ENCODE measurements at places on chromosomes 6 and 20.

- peak; percentile 89 for DNase-seq
Measured at GRCh38 chr20:24469894-24470745, 691 bp downstream of the SYNDIG1 start.

DNA sequence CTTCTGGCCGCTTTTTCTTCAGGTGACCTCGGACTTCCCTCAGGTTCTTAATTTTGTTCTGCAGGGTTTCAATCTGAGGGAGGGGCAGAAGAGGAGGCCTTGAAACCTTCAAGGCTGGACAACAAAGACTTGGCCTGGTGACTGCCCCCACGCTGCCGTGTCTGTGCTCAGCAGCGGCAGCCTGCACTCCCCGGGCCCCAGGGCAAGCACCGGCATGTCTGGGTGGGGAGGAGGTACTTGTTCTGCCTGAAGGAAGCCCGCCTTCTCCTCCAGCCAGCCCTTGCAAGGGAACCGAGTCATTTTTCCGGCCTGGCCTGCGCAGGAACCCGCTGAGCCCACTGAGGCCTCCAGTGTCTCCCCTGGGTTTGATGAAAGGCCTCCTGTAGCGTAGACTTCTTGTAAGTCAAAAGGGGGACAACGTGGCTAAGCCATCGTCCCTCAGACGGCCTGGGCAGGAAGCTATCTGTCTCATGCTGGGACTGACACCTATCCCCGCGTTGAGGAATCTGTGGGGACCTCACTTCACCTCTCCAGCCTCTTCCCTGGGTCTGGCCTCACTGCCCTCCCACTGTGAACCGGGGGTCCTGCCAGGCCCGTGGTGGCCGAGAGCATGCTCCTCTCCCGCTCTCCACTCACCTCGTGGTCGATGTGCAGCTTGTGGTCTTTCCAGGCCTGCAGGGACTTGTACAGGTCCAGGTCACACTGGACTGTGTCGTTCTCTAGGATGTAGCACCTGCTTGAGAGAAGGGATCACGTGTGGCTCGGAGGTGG, 119.9 kb downstream of the SULF2 start:
- peak; percentile 82 for DNase-seq

- no peak for DNase-seq
Measured at GRCh38 chr6:39466631-39467030, 144.1 kb upstream of the KCNK16 start.

- no peak for DNase-seq
Measured at GRCh38 chr6:144351379-144352127, 66.4 kb downstream of the UTRN start.

DNA sequence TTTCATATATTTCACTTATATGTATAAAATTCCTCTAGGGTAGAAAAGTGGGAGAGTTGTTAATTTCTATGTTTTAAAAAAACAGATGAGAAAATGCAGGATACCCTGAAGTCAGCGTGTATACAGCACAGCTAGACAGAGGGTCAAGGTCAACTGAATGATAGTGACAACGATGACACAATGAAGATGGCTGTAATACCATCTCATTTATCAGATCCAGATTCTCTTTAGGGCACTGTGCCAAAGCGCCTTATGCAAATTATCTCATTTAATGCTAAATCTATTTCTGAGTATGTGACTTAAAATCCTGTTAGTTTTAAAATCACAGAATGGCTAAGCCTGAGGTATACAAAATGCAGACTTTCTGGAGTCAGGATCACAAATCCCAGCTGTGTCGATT, 431.4 kb upstream of the RUNX2 start:
- no peak for DNase-seq

GRCh38 chr6:169883316-169883715, 131.9 kb downstream of the ERMARD start:
- no peak for DNase-seq

DNA sequence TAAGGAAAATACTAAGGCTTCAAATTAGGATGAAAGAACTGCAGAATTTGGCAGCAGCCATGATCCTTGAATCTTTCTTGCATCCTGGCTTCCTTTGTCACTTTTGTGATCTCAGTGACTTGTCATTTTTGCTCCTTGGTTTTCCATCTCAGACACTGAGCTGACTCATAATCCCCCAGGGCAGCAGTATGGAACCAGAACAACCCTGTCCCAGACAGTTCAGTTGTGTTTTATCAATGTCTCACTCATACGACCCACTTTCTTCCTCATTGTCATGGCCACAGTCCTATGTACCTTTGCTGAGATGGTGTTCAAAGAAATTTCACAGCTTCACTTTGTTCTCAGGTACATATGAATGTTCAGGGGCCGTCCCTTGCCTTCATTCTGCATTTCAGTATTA, 488.5 kb upstream of the BTBD3 start:
- no peak for DNase-seq

DNA sequence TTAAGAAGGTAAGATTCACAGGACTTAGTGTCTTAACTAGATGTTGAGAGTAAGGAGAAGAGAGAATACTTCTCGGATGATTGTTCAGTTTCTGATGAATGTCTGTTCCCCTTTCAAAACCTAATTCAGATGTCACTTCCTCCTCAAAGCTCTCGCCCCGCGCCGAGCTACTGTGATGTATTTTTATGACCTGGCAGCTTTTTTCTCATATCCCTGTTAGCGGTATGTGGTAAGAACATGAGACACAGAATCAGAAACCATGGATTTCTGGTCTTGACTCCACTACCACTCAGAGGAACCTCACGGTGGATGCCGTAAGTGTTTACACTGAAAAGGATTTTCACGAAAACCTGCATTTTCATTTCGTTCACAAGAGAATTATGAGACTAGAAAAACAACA, 48.4 kb downstream of the CEP43 start:
- no peak for DNase-seq

GRCh38 chr6:14524319-14524718, 406.7 kb downstream of the CD83 start:
- no peak for DNase-seq

GRCh38 chr6:126227833-126228702, 111.8 kb upstream of the CENPW start:
- no peak for DNase-seq

DNA sequence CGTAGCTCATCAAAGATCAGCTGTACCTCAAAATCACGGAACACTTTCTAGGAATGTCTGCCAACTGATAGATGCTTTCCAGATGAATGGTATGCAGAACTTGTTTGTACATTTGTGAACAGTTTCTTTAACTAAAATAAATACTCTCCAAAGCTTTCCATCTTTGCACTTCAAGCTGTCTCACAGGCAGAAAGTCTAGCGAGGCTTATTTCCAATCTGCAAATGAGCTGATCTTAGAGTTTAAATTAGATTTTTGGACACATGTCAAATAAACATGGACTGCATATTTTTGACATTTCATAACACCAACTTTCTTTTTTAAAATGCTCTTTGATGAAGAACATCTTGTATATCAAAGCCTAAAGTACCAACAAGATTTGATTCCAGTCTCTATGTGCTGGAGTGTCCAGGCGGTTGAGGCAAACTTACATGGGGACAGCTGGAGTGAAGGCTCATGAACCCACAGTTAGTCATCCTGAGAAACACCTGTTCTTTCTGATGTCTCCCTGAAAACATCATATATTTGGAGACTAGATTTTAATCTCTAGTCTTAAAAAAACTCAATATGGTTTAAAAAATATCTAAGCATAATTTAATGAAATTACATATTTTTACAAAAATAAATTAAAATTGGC, 268.6 kb upstream of the AGPAT4 start:
- DNase-seq, result no peak

DNA sequence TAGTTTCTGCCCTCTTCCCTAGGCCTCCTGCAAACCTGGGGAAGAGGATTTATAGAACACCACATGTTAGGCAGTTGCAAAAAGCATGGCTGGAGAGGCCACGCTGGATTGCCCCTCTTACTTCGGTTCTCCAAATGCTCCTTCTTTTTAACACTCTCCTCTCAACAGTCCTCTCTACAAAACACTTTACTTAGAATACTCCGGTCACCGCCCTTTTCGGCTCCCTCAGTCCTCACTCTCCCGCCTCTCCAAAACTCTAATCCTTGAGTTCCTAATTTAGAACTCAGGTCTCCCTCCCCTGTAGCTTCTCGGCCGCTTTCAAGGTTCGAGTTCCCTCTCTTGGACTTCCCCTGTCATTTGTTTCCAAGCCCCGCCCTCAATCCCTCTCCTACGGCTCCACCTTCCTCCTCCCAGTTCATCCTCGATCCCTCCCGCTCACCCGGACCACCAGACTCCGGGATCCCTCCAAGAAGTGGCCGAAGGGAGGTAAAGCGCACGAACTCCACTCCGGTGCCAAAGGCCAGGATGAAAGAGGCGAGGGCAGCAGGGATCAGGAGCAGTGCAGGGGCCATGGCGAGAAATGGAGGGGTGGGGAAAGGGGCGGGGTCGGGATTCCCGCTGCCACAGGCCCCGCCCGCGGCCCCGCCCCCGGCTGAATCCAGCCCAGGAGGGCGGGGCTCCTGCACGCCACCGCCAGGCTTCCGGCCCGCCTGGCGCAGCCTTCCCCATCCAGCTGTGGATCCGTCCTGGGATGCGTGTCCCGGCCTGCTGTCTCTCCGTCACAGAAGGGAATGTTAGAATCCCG, at the start of gene NRM:
TSS of gene NRM (minus strand) at position 582 of the 805 bp plus-strand sequence. CDS start at position 572, 10 bp downstream.
- DNase-seq, result peak; percentile 92

- DNase-seq, result no peak
Measured at GRCh38 chr6:145744619-145745018, 9.3 kb upstream of the EPM2A start.

DNA sequence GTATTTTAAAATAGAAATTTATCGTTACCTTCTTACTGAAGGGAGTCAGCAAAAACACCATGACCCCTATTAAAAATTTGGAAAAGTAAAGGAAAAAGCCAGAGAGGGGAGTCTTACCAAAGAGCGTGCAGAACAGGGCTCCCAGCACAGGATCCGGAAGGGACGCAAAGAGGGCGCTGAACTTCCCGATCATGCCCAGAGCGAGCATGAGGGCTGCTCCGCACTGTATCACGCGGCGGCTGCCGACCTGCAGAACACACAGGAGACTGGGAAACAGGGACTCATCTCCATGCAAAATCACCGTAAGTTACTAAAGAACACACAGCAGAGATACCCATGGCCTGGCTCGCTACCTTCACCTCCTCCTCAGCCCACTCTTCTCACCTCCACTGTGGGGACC, 138.6 kb downstream of the SLC23A2 start:
- DNase-seq, result no peak

GRCh38 chr20:5674176-5674660, 76.0 kb upstream of the SHLD1 start:
- no peak for DNase-seq

GRCh38 chr6:126181173-126181741, 158.7 kb upstream of the CENPW start:
- no peak for DNase-seq

DNA sequence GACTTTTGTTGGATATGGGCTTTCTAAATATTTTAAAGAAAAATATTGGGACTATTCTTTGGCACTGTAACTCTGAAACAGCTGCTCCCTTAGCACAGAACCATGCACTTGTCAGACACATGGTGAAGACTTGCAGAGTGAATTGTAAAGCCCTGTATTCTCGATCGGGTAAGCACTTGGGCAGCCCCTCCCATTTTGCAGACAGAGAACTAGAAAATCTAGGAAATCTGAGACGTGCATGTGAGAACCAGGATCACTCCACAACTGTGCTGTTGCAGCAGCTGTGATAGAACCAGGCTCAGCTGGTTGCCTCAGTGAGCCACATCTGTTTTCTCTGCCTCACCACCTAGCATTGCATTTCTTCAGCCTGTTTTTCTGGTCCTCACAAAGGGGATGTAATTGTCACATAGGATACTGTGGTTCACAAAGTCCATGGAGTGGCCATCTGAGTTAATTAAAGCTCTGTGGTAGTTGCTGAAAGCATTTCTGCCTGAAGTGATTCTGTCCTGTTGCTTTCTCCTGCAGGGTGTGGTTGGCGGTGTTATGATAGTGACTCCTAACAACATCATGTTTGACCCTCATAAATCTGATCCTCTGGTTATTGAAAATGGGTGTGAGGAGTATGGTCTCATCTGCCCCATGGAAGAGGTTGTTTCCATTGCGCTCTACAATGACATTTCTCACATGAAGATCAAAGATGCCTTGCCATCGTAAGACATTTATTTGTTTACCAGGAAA, 71.8 kb upstream of the HINT3 start:
- DNase-seq, result no peak

DNA sequence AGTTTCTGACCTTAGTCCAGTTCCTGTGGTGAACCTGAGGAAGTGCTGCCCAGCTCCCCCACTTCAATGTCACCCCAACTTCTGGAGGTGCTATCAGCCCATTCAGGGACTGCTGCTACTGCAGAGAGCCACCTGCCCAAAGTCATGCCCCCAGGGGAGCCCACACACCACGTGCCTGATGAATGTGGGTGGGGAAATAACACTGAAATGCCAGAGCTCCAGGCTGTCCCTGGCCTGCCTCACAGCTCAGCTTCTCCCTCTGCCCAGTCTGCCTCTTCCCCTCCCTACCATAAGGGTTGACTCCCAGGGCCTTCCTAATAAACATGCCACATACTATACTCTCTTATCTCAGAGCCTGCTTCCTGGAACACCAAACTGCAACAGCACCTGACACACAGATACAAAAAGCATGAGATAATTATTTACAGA, 276.4 kb upstream of the MOCS1 start:
- DNase-seq, result no peak

GRCh38 chr6:132209351-132209750, 191.9 kb downstream of the MOXD1 start:
- DNase-seq, result no peak

GRCh38 chr20:63810730-63811490, 20.2 kb downstream of the ZBTB46 start:
- DNase-seq, result no peak

GRCh38 chr20:58903614-58904013, 51.1 kb downstream of the GNAS start:
- no peak for DNase-seq

- no peak for DNase-seq
Measured at GRCh38 chr6:153488267-153488666, 357.2 kb upstream of the RGS17 start.

DNA sequence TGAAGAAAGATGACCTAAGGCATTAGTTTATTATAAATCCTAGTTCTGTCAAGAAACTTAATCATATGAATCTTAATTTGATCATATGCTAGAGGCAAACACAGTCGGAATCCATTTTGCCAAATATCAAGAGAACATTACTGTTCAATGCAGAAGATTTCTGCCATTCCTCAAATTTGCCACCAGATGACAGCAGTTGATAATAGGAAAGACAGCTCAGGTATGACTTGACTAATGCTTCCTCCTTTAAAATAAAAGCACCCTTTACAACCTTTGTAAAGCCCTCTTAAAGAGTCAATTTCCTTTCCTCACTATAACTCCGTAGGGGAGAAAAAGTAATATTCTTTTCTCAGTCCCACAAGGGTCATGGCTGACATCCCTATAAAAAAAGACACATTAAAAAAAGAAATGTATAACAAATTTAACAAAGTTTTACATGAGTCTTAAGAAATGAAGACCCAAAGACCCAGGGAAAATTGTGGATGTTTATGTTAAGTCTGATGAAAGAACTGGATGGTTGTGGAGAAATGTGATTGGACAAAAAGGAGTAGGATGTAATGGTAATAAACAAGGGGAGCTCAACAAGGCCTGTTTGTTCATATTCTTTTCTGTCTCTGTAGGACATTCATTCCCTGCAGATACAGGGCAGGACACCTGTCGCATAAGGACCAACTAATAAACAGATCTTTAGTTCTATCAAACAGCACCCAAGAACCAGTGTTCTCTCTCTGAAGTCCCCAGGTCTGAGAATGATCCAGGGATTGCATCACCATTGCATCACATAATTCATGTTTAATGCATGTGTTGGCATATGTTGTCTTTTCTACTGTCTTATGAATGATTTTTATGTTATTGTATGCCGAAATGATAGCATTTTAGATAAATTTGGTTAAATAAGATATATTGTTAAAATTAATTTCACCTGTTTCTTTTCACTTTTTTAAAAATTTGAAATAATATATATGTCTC, 23.0 kb upstream of the IL17A start:
- DNase-seq, result no peak

GRCh38 chr6:122322824-122323223, 76.6 kb upstream of the HSF2 start:
- no peak for DNase-seq
